GM18507 (cell line): ENCODE measurements at places on chromosomes 5 and 9.

GRCh38 chr9:108861464-108861863 is 602 bp upstream of the ACTL7A start:
- no peak for DNase-seq

GRCh38 chr5:174272671-174273070 is 227.2 kb downstream of the NSG2 start:
- DNase-seq = no peak

GRCh38 chr5:80326468-80326867 is 6.7 kb downstream of the SPZ1 start:
- no peak for DNase-seq

- DNase-seq = peak; percentile 48
These were observed 110.4 kb upstream of the NR5A1 start for GRCh38 chr9:124617477-124618141.

DNA sequence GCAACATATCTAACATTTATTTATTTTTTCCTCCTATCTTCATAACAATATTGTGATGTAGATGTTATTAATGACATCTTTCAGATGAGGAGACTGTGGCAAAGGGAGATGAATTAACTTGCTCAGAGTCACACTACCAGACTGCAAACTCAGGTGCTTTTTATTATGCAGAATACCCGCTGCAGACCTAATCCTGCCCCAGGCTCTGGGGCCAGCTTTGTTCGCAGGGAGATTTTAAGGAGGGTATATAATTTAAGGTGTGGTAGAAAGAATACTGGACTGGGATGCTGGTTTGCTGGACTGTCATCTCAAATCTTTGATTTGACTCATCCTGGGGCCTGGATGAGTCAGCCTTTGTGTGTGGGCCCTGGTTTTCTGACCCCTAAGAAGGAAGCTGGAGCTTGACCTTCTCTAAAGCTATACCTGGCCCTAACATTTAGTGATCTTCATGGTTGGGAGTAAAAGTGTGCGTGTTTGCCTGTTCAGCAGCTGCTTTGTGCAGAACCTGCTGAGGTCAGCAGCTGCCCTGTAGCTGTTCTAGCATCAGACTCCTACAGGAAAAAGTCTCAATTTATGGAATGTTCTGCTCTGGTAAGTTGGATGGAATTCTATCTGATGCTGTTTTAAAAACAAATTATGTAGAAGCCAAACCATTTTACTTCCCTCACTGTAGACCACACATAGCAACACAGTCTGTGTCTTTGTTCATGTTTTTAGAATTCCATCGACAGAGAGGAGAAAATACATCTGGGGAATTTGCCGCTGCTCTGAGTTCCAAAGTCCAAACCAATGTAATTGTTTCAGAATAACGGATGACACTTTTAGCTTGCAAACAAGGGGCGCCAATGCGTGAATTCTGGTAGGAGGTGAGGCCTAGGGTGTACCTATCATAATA is 4.5 kb downstream of the SLC36A1 start:
- peak; percentile 35 for DNase-seq

DNA sequence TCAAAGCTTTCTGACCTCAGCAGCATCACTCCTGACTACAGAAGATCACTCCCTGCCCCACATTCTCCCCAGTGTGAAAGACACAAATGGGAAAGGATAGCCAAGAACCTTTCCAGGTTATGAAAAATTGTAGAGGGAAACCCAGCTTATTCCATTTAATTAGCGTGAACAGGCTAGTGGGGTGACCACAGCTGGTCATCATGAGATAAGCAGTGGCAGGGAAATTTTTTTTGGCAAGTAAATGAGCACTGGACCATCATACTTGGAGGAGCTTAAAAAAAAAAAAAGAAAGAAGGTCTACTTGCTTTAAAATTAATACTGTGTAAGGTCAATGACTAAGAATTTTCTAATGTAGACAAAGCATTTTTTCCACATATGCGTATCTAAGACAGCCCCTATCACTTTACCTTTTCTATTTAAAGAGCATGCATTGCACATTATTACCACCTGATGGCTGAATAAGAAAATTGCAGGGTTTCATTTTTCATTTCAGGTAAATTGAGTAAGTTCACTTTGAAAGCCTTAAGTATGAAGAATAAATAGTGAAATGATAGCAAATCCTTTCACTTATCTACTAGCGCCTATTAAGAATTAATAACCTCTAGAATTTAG is 123.6 kb downstream of the ELAVL2 start:
- DNase-seq = no peak

DNA sequence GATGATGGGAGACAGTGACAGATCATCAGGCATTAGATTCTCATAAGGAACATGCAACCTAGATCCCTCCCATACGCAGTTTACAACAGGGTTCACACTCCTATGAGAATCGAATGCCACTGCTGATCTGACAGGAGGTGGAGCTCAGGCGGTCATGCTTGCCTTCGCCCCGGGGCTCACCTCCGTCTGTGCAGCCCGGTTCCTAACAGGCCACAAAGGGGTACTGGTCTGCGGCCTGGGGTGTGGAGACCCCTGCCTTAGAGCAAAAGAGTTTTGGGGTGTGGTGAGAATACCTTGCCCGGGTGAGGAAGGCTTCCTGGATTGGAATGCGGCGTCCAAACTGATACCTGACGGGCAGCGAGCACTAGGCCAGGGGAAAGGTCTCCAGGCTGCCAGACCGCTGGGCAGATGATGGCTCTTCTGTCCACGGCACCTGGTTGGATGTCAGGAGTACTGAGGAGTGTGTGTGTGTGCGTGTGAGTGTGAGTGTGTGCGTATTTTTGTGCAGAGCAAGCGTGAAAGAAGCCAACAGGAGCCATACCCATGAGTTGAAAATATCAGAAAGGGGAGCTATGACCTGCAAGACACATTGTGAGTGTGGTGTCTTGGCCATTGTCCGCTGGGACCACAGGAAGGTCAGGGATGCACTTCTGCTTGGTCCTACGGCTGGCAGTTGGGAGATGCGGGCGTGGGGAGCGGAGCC is 55.4 kb downstream of the ACER2 start:
- DNase-seq = no peak

- no peak for DNase-seq
These were observed 116.2 kb downstream of the PRELID2 start for GRCh38 chr5:145718956-145719355.

- no peak for DNase-seq
These were observed 89.4 kb downstream of the ANGPTL2 start for GRCh38 chr9:127033061-127033460.
